Brain (organoid and tissue), 16 donors: ENCODE measurements at places on chromosomes 5 and 9. TPM values are rescaled to one million over a fixed set of nuclear protein-coding genes. Genes with fewer than 3 reads are reported as not detected.

The SAXO1 gene
- polyA plus RNA-seq: not detected

The STKLD1 gene
- polyA plus RNA-seq: 5.8 TPM

The TMEM8B gene
- 47.7 TPM for polyA plus RNA-seq

The FOXD4L5 gene
- polyA plus RNA-seq: not detected
